ENCODE measurements at places on chromosomes 11 and 22.

DNA sequence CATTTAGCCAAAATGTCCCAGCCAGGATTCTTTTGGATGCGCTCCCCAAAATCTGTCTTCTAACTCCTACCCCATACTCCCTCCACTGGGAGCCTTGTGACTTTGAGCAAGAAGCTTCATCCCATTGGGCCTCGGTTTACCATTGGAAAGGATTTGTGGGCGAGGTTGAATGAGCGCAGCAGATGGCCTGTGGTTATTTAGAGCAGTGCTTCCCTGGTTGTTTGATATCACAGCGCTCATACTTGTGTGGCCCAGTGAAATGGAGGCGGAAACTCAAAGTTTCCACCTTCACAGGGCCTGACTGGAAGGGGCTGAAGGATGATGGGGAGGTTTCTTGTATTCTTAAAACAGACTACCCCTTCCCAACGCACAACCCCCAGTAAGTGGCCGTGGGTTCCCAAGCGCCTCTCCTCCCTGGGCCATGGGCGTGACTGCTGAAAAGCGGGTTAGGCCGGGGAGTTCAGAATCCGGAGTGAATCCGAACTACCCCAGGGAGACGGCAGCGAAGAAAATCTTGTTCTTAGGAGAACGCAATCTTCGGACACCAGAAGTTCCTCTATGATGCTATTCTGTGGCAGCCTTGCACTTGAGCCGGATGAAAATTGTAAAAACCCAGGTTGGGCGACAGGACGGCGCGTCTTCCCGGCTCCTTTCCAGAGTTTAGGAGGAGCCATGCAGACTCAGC lies 1.2 kb upstream of the ATF4 start:
- no peak for DNase-seq

DNA sequence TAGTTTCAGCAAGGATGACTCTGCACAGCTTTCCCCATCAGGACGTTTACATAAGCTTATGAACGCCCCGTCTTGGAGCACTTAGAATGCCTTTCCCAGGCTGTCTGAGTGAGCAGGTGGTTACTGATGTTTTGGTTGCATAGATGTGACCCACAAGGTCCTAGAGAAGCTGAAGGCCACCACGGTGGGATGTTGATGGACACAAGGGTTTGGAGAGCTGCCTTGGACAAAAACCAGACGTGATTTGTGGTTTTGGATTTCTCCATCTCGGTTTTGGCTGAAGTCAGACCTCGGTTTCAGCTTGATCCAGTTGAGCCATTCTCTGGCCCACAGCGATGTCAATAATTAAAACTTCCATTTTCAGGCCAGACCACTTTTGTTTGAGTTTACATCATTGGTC lies 151.9 kb downstream of the LDLRAD3 start:
- no peak for DNase-seq

DNA sequence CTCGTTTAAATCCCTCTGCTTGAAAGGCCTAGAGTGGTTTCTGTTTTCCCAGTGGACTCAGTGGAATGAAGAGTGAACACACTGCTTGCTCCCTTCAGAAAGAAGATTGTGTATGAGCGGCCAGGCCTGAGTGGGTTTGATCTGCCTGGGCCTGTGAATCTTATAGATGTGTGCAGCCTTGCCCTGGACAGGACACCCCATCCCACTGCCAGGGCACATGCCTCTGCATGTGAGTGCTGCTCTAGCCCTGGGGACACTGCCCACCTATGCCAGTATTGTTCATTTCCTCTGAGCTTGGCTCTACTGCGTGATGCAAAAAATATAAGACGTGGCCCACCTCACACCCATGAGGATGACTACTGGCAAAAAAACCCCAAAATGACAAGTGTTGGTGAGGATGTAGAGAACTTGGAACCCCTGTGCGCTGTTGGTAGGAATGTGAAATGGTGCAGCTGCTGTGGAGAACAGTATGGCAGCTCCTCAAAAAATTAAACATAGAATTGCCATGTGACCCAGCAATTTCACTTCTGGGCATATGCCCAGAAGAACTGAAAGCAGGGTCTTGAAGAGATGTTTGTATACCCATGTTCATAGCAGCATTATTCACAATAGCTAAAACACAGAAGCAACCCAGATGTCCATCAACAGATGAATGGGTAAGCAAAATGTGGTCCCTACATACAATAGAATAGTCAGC lies 27.3 kb upstream of the NECTIN1 start:
- DNase-seq = no peak

- no peak for DNase-seq
Measured at GRCh38 chr11:86291466-86292262, 10.4 kb upstream of the HIKESHI start.

- DNase-seq = no peak
Measured at GRCh38 chr11:129322941-129323340, 52.7 kb upstream of the BARX2 start.

DNA sequence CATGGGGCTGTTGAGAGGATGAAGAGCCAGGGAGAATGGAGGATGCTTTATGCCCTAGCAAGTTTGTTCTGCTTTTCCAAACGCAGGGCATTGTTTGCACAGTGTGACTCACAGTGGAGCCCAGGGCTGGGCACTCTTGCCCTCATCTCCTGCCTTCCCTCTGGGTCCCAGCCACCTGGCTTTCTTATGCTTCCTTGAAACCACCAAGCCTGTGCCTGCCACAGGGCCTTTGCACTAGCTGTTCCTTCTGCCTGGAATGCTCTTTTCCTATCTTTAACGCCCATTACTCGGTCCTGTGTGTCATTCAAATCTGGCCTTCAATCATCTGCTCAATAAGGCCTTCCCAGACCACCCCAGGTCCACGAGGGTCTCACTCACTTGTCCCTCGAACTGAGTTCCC lies 46.9 kb upstream of the RFPL3 start:
- DNase-seq = no peak

DNA sequence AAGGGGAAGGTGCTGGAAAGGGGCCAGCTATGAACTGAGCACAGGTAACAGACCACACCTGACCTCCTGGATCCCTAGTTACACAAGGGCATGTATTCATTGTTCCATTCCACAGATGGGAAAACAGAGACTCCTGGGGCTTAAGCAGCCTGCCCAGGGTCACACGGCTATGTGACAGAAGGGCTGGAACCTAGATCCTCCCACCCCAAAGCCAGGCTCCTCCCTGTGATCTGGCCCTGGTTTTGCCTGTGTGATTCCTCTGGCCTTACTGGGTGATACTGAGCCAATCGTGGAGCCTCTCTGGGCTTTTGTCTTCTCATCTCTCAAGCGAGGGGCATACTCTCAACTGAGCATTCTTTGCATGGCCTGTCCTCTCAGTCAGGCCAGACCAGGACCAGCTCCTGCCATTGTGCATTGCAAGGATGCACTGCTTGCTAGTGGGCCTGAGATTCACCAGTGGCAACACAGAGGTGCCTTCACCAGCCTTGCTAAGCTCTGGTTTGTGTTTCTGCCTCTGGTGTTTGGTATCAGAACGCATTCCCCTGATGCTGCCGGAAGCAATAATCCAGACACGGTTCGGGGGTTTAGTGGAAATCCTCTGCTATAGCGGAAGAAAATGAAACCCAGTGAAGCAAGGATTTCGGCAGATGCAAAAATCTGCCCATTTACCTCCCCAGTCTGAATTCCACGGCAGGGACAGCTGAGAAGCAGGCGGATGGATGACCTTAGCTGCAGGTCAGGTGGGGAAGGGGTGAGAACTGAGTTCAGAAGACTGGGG lies 226.6 kb downstream of the ST3GAL4 start:
- no peak for DNase-seq

GRCh38 chr22:31079095-31079642 lies 1.9 kb upstream of the SMTN start:
- no peak for DNase-seq

GRCh38 chr11:111976767-111977145 lies 39.6 kb downstream of the DIXDC1 start:
- no peak for DNase-seq

GRCh38 chr11:109526931-109527330 lies 104.9 kb downstream of the C11orf87 start:
- DNase-seq = no peak

GRCh38 chr11:614623-615503 lies 887 bp downstream of the IRF7 start:
- DNase-seq = no peak

DNA sequence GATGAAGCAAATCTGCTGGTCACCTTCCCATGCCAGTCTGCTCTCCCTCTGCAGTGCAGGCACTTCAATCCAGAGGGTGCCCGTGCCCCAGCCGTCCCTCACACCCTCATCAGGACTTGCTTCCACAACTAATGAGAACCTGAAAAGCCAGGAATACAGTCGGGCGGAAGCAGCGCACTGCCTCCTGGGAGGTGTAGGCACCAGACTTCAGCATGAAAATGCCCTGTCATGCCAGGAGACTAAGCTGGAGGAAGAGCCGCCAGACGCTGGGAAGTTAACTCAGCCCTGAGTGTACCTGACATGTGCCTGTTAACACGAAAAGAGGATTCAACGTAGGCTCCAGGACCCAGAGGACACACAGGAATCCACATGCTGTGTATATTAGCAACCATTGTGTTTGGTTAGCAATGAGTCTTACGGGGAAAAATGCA lies 40.1 kb upstream of the FLI1 start:
- no peak for DNase-seq

DNA sequence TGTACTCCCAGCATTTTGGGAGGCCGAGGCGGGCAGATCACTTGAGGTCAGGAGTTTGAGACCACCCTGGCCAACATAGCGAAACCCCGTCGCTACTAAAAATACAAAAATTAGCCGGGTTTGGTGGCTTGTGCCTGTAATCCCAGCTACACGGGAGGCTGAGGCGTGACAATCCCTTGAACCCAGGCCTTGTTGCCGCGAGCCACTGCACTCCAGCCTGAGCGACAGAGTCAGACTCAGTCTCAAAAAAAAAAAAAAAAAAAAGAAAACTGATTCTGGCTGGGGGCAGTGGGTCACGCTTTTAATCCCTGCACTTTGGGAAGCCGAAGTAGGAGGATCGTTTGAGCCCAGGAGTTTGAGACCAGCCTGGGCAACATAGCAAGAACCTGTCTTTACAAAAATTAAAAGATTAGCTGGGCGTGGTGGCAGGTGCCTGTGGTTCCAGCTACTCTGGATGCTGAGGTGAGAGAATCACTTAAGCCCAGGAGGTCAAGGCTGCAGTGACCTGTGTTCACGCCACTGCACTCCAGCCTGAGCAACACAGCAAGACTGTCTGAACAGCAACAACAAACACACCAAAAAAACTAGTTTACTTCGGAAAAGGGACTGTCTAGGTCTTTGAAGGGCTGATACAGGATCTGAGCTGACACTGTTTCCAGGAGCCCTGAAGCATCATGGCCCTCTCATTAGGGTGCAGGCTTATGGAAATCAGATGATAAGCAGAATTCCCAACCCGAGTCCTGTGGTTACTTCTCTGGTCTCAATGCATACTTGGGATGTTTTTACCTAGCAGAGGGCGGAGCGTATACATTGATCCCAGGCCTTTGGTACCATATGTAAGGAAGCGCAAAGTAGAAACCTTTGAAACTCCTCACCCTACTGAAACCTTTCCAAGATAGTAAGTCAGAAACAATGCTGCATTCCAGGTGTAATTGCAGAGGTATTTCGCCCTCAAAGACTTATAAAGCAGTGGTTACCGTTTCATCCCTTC lies 1.8 kb upstream of the CHKB start:
- DNase-seq = no peak

- no peak for DNase-seq
Measured at GRCh38 chr11:58047818-58048217, 17.1 kb downstream of the OR6Q1 start.

- no peak for DNase-seq
Measured at GRCh38 chr11:94885133-94885532, 88.2 kb downstream of the CWC15 start.

DNA sequence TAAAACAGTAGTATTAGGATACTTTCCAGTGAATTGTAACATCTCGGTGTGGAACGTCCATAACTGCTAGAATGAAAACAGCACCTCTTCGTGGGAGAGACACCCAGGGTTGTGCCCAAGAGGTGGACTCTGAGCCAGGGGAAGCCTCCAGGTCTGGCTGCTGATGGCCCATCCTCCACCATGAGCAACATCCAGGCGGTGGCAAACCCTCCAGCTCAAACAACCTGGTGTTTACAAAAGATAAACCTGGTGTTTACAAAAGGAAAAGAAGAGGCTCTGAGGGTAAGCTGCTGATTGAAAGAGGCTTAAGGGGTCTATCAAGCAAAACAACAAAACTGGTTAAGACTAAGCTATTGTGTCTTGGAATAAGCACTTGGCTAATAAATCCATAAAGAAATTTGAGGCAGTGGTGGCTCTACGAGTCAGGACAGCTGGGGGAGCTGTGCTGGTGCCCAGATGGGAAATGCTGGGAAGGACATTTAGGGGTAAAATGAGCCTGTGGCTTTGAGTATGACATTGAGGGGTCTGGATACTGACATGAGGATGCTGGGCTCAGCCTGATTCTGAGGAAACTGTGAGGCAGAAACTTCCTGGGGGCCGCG lies 909.0 kb downstream of the BRD1 start:
- no peak for DNase-seq

DNA sequence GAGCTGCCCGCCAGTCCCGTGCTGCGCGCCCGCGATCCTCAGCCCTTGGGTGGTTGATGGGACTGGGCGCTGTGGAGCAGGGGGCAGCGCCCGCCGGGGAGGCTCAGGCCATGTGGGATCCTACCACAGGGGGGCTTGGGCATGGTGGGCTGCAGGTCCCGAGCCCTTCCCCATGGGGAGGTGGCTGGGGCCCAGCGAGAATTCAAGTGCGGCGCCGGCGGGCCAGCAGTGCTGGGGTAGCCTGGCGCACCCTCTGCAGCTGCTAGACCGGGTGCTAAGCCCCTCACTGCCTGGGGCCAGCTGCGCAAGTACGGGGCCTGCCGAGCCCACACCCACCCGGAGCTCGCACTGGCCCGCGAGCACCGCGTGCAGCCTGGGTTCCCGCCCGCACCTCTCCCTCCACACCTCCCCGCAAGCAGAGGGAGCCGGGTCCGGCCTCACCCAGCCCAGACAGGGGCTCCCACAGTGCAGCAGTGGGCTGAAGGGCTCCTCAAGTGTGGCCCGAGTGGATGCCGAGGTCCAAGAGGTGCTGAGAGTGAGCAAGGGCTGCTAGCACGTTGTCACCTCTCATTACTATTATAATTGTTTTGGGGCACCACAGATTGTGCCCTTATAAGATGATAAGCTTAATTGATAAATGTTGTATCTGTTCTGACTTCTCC lies 333.2 kb downstream of the CASP12 start:
- no peak for DNase-seq

- no peak for DNase-seq
Measured at GRCh38 chr11:46728659-46729040, 9.6 kb downstream of the F2 start.

DNA sequence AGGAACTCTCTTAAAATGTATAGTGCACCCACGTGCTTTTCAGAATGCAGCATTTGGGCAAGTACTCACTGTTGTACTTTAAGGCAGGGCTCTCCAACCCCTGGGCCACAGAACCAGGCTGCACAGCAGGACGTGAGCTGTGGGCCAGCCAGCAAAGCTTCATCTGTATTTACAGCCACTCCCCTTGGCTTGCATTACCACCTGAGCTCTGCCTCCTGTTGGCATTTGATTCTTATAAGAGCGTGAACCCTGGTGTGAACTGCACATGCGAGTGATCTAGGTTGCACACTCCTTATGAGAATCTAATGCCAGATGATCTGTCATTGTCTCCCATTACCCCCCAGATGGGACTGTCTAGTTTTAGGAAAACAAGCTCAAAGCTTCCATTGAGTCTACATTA lies 3.0 kb downstream of the C11orf58 start:
- no peak for DNase-seq
